ENCODE measurements at places on chromosomes 4 and X.

DNA sequence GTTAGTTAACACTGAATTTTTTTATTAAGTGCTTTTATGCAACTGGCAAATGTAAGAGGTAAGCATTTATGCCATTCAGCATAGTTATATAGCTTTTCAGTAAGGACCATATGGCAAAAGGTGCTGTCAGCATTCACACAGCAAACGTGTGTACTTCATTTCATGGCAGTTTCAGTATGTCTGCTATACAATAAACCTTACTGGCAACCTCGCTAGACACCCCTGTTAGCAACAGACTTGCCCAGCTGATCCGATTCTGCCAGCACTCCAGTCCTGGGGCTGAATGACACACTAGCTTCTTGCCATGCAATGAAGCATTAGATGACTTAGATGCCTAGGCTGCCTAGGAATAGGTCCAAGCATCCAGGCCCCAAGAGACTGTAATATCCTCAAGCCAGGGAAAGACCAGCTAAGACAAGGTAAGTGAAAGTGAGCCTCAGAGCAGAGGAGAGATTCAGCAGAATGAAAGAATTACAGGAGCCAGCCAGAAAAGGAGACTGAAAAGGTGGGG is 47.3 kb upstream of the DOCK11 start:
- DNase-seq = no peak

DNA sequence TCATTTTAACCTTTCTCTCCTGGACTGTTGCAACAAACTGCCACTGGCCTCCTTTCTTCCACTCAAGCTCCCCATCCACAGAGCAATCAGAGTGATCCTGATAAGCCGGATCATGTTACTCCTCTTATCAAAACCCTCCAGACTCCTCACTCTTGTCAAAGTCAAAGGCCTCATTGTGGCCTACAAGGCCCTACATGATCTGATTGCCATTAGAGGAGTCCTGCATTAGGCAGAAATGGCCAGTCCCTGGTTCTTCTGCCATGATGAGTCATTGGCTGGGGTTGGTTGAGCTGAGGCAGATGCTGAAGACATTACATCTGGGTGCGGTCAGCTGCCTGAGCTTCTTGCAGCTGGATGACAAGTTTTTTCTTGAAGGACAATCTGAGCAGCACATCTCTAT is 32.7 kb upstream of the CASK start:
- DNase-seq = no peak

DNA sequence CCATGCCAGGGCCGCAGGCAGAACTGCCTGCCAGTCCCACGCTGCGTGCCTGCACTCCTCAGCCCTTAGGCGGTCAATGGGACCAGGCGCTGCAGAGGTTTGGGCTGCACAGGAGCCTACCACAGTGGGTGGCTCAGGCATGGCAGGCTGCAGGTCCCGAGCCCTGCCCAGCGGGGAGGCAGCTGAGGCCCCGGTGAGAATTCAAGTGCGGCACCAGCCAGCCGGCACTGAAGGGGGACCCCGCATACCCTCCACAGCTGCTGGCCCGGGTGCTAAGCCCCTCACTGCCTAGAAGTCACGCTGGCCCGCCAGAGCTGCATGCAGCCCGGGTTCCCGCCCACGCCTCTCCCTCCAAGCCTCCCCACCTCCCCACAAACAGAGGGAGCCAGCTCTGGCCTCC is 302.5 kb upstream of the UGT8 start:
- DNase-seq = no peak

- DNase-seq = no peak
These were observed 7.2 kb downstream of the IBSP start for GRCh38 chr4:87806520-87806919.

DNA sequence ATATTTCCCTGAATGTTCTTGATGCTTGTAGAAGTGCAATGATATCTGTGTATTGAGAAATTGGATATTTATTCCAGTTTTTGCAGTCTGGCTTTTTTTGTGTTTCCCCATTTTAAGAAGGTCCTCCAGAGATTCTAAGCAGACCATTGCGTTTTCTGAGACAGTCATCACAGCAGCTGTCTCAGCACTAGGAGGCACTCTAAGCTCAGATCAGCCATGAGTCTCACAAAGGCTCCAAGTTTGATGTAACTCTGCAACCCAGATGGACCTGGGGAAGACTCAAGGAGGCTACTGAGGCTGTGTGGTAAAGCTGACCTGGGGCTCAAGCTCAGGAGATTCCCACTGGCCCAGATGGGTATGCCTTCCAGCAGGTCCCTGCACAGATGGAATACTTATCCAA is 89.3 kb upstream of the CYLC1 start:
- DNase-seq = no peak

DNA sequence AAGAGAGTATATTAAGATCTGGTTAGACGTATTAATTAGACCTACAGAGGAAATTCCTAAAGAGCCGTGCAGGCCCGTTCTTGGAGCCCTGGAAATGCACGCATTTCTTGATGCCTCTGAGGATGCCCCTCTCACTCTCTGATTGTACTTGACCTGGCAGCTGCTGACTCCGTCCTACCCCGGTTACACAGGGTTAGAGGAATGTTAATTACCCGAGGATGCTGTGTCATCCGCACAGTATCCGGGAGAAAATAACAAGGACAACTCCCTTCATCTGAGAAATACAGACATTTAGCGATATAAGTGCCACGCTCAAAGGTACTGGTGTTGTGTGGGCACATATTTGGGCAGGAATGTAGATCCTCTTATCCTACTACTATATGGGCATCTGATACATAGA is 404.6 kb upstream of the FAT1 start:
- no peak for DNase-seq

DNA sequence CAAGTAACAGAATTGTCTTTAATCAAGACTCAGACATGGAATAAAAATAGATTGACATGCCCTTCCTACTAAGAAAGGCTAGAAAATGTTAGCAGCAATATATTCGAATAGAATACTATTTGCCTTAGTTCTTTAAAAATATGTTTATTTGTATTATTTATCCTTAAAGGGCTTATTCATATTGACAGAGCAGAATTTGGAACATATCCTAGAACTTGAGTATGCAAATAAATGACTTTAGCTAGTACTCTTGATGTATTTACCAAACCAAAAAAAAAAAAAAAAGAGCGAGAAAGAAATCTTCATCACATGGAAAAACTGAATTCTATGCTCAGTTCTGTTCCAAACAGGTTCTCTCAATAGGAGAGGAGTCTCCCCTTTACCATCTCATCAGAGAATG is 68.9 kb upstream of the PPARGC1A start:
- no peak for DNase-seq

DNA sequence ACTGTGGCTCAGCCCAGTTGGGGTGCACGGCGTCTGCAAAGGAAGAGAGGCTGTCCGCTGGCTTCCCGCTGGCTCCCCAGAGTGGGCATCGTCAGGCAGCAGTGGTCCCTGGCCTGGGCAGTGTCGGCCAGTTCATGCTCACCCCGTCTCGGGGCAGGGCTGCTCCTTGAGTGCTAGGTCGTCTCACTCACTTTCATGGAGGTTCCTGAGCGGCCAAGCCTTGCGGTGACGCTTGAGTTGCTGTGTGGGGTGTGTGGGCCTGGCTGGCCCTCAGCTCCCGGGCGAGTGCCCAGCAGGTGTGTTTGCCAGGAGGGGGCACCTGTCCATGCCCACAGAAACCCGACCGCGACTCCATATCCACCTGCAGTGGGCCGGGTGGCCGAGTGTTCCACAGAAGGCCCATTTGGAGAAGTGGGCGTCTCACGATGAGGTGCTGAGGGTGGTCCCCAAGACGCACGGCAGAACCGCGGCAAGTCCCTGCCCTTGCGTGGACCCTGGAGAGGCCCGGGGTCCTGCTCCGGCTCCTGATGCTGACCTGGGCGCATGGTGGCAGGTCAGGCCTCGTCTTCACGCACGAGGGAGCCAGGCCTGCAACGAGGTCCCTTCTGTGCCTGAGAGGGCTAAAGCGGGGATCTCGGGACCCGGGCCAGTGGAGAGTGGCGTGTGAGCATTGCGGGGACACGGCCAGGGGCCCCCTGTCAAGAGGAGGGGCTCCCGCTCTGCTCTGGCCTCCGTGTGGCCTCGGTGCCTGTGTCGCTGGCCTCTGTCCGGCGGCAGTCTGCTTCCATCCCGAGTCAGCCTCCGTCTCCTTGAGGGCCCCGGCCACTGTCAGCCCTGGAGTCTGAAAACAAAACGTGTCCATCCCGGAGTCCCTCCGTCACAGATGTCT is 18.5 kb upstream of the UVSSA start:
- no peak for DNase-seq

GRCh38 chrX:40843643-40844042 is 108.3 kb upstream of the MED14 start:
- no peak for DNase-seq

GRCh38 chr4:18734405-18734804 is 712.9 kb upstream of the LCORL start:
- DNase-seq = no peak

DNA sequence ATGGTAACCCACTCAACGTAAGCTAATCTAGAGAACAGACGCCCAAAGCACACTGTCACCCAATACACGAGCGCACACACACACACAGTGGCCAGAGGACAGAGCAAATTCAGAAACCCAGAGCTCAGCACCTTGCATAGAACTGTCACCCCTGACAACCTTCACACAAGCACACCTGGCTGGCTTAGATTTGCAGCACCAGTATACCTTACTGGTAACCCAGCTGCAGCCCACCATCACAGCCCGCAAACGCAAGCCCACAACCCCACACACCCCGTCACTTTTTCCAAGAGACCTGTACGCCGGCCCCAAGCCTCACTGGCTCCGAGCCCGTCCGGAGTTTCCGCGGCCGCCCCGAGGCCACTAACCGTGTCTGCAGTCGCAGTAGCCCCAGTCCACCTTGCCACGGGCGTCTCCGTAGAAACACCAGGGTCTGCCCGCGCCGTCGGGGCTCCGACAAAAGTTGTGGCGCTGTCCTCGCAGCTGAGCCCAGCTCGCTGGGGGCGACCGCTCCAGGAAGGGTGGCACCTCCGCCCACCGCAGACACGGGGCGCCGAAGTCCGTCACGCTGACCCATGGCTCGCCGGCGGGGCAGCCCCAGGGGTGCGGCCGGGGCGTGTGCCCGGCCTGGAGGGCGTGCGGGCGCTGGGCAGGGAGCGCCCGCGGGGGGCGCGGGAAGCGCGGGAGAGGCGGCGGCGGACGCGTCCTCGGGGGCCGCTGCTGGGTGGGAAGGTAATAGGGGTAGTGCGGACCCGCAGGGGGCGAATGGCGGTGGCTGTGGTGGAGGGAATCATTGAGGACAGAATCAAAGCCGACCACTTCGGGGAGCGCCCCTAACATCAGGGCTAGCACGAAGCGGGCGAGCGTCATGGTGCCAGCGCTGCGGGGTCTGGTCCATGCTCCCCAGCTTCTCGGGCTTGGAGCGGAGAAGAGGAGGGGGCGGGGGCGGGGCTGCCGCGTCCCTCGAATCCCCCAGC is 664 bp downstream of the PRSS12 start:
- DNase-seq = no peak

DNA sequence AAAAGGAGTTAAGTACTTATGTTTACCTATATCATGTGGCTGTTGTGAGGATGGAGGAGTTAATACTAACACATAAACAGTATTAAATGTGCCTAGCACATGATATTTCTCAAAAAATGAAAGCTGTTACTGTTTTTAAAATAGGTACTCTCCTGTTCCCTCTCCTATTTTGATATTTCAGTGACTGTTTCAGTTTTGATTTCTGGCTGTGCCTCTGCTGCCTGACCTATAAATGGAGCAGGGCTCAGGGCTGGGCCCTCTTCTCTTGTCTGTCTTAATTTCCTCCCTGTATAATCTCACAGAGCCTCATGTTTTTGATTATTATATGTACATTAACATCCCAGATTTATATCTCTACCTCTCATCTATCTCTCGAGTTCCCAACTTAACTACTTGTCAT is 93.3 kb downstream of the UGT8 start:
- no peak for DNase-seq

GRCh38 chrX:21658152-21658737 is at the start of gene KLHL34:
Gene KLHL34 (minus strand): TSS chrX:21658330. CDS start chrX:21657788, 542 bp downstream.
- DNase-seq = no peak

GRCh38 chr4:112379306-112379705 is 82.1 kb downstream of the ALPK1 start:
- no peak for DNase-seq

- no peak for DNase-seq
These were observed 3.6 kb downstream of the RPL36A start for GRCh38 chrX:101394372-101394771.

DNA sequence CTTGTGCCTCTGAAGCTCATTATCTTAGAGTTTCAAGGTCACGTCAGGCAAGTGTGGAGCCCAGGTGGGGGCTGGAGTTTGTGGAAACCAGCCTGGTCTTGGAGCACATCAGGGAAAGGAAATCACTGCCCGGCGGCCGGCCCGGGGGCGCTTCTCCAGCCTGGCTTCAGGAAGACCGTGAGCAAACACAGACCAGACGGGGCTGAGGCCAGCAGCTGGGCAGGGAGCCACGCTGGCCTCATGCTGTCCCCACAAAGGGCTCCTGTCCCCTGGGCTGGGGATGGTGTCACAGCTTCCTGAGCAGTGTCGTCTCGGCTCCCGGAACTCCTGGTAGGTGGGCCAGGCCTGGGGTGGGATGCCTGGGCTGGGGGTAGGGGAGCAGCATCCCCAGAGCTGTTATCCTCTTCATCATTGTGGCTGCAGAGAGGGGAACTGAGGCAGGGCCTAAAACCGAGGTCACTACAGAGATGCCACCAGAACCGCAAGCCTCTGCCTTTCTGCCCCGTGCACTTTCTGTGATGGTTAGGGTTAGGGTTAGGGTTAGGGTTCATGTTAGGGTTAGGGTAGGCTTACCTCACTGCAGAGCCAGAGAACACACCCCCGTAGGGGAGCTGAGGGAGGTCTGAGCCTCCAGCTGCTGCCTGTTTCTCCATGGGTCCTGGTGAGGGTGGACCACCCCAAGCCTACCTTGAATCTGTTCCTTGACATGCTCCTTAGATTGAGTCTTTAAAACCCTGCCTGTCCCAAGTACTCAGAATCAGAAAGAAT is 77.5 kb downstream of the HTRA3 start:
- no peak for DNase-seq

- no peak for DNase-seq
These were observed 135.3 kb downstream of the CPZ start for GRCh38 chr4:8727546-8728510.

- no peak for DNase-seq
These were observed 274.6 kb downstream of the NAF1 start for GRCh38 chr4:162891788-162892707.

- no peak for DNase-seq
These were observed 117.8 kb downstream of the EFHC2 start for GRCh38 chrX:44225667-44226066.

GRCh38 chr4:149709640-149710039 is 106.0 kb downstream of the IQCM start:
- no peak for DNase-seq

DNA sequence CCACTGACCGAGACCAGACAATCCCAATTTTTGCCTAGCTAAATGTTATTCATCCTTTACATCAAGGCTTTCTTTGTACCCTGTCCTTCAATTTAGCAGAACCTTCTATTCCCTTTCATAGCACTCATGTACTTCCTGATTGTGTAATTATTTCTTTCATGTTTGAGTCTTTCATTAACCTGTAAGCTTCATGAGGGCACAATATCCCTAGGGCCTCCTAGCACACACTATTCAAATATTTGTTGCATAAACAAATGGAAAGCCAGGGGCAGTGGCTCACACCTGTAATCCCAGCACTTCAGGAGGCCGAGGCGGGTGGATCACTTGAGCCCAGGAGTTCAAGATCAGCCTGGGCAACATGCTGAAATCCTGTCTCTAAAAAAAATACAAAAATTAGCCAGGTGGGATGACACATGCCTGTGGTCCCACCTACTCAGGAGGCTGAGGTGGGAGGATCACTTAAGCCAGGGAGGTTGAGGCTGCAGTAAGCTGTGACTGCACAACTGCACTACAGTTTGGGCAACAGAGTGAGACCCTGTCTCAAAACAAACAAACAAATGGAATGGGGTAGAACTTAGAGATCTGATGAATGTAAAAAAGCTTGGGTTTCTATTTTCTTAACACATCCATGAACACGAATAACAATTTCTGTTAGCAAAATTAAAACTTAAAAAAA is 59.0 kb downstream of the SAT1 start:
- DNase-seq = no peak
